ENCODE measurements at places on chromosomes 5 and 9. TPM values are rescaled to one million over a fixed set of nuclear protein-coding genes. Genes with fewer than 3 reads are reported as not detected.

DNA sequence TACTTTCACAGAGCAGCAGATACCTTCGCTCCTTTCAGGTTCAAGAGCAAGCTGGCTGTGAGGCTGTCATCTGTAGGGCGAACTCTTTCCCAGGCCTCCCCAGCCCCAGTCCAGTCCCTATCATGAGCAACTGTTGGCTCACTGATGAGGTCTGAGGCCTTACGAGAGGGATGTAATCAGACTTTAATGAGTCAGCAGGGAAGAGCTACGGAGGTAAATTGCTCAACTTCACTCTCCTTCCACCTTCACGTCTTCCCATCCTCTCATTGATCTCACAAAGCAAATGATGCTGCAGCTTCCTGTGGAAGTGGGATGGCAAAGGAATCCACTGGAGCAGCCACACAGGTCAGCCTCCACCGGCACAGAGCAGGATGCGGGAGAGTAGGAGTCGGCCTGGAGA, 130.7 kb upstream of the TBCA start:
- no peak for DNase-seq
- H3K4me3 ChIP-seq = no peak overlapping the region
- no peaks in the 10 kb centered on the region for H3K36me3 ChIP-seq
- no peaks in the 10 kb centered on the region for H3K4me1 ChIP-seq
- peaks cover 10% of the 10 kb centered on the region for H3K27me3 ChIP-seq

GRCh38 chr5:112848116-112848811, 12.8 kb upstream of the SRP19 start:
- peak overlapping the region; percentile 64 for H3K27ac ChIP-seq
- peak overlapping the region; percentile 1 for H3K4me3 ChIP-seq
- peaks cover 2% of the 10 kb centered on the region for H3K36me3 ChIP-seq
- no peak for DNase-seq
- peaks cover 8% of the 10 kb centered on the region for H3K4me1 ChIP-seq

- H3K27me3 ChIP-seq = no peaks in the 10 kb centered on the region
- H3K36me3 ChIP-seq = no peaks in the 10 kb centered on the region
- H3K4me1 ChIP-seq = no peaks in the 10 kb centered on the region
These were observed 318.7 kb downstream of the TLE1 start for GRCh38 chr9:81370650-81371049.

DNA sequence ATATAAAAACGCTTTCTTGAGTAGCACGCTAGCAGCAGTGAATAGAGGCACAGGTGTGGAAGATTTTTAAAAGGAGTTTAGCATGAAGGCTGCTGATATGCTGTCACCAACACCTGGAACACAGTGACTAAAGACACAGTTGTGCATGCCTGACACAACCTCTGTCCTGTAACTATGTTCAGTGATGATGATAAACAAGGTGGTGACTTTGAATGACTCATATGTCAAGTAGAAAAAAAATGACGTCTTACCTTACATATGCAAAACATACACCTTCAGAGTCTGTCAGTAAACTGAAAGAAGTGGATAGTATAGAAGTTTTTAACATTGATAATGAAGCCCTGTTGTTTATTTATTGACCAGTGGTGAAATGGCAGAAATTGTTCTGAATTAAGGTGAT, 66.2 kb upstream of the ADCY2 start:
- no peaks in the 10 kb centered on the region for H3K36me3 ChIP-seq
- H3K27ac ChIP-seq = no peak overlapping the region
- H3K4me1 ChIP-seq = no peaks in the 10 kb centered on the region
- no peak overlapping the region for H3K4me3 ChIP-seq
- H3K27me3 ChIP-seq = no peaks in the 10 kb centered on the region

DNA sequence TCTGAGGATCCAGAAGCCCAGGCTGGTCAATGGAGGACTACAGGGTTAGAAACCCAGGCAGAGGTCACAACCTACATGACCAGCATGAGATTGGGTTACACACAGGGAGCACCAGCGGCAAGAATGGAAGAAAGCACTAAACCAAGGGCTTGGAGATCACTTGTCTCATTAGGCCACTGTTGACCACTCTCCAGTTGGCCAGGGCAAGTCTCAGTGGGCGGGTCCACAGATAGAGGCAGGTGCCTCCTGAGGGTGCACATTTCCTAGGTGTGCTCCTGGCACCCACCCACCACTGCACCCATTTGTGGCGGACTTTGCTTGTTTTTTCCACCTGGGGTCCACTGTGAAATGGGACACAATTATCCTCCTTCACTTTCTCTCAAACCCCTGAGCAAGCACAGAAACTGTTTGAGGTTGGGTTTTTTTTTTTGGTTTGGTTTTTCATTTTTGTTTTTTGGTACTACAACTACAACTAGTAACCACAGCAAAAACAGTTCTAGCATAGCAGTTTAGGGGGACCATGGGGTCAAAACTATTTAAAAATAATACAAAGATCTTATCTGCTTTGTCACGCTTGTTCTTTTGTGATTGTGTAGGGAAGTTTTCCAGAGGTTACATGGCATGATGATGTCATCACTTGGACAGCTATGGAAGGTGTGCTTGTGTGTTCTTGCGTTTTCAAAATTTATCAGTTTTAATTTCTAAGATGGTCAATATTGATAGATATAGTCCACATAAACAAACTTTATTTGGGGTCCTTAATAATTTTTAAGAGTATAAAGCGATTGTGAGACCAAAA, 6.1 kb downstream of the NPR2 start:
- no peaks in the 10 kb centered on the region for H3K27me3 ChIP-seq
- peaks cover 23% of the 10 kb centered on the region for H3K36me3 ChIP-seq
- no peaks in the 10 kb centered on the region for H3K4me1 ChIP-seq
- no peak overlapping the region for H3K27ac ChIP-seq
- no peak overlapping the region for H3K4me3 ChIP-seq
- no peak for DNase-seq

Gene SLC6A3
- 1.4 TPM for total RNA-seq

All from activated B cell treated with CpG ODN at 0.5 μM for 24 hours (primary cell).